Lung (tissue), 17 donors: ENCODE measurements at places on chromosomes 11 and 22. TPM values are rescaled to one million over a fixed set of nuclear protein-coding genes. Genes with fewer than 3 reads are reported as not detected.

- H3K27ac ChIP-seq: no peak overlapping the region
- no peaks in the 10 kb centered on the region for H3K36me3 ChIP-seq
Observed at GRCh38 chr22:43326331-43327156, 16.6 kb downstream of the SCUBE1 start.

- DNase-seq: no peak
- no peak overlapping the region for H3K4me3 ChIP-seq
- H3K27me3 ChIP-seq: no peaks in the 10 kb centered on the region
- H3K4me1 ChIP-seq: peaks cover 4% of the 10 kb centered on the region
- peak overlapping the region; percentile 39 for H3K27ac ChIP-seq
Observed at GRCh38 chr11:128207861-128208321, 379.5 kb downstream of the ETS1 start.

KCNQ1OT1 gene
- total RNA-seq: 2.9 TPM

OR52H1 gene
- 0.40 TPM for total RNA-seq

SLC25A1 gene
- 36.3 TPM for total RNA-seq
